ENCODE measurements at places on chromosomes 7 and 10.

GRCh38 chr10:70296406-70296899 is 12.6 kb upstream of the NPFFR1 start:
- no peak for DNase-seq

DNA sequence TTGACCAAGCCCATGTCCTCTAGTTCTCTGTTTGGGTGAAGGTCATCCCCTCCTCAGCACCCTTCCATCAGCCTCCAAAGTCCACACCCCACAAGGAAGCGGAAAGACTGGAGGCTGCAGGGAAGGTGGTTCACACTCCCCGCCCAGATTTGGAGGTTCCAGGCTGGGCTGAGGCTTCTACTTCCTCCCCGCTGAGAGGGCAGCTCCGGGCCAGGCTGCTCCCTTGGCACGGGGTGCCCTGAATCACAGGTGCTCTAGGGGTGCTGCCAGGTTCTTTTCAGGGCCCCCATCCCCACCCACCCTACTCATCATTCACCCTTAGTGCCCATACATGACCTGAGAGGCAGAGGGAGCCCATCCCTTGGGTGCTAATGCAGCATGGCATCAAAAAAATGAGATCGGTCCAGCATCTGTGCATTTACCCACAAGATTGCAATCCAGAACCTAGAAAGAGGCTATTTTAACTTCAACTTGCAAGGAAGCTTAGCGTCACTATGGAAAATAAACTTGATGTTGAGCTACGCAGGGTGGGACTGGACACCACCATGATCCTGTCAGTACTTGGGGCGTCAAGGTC is 47.3 kb upstream of the ZMIZ1 start:
- no peak for DNase-seq

GRCh38 chr10:97584060-97584797 is at the start of gene HOGA1:
TSS of gene HOGA1 (plus strand) at chr10:97584389. CDS start at chr10:97584704, 315 bp downstream.
- no peak for DNase-seq

- no peak for DNase-seq
Measured at GRCh38 chr10:86663046-86663345, 5.3 kb upstream of the LDB3 start.

DNA sequence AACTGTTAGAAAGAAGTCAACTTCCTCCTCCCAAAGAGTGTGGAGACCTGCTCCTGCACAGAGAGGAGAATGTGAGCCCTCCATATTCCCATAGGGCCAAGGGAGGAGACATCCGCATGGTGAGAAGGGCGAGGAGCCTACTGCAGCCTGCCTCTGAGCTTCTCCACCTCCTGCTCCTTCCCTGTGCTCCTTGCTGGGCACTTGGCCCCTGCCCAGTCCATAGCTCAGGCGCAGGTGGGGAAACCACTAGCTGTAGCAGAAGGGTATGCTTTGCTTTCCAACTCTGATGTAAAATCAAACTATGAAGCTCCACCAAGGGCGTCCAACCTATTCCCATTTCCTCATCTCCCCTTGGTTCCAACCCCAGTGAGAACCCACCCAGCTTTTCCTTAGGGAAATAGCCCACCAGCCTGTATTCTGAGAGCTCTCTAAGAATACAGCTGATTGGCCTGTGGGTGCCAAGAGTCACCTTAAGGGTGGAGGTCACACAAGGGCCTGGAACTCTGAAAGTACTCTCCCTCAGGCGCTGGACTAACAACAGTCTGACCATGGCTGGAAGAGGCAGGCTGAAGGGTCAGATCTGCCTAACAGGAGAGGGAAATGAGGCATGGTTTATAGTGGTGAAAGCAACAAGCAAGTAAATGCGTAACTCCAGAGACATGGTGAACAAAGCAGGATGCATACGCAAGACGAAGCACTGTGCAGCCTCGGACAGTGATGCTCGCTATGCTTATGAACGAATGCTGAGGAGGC is 13.9 kb downstream of the ZNF488 start:
- DNase-seq = no peak

DNA sequence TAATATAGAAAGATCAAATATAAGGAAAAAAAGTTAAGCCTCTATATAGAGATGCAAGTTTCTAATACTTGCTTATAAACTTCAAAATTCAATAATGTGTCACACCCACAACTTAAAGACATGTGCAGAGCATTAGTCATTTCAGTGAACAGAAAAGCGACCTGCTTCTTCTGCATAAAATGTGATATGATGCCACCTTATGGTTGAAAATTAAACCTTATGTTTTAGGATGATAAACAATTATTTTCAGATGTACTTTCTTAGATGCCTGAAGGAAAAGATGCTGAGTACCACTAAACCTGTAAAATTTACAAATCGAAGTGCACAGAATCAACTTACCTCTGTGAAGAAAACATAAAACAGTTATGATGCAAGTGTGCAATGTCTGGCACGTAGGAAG is 96.0 kb downstream of the MTERF1 start:
- peak; percentile 55 for DNase-seq

GRCh38 chr7:22201186-22201880 is 155.6 kb downstream of the RAPGEF5 start:
- no peak for DNase-seq

- DNase-seq = no peak
Measured at GRCh38 chr10:105706281-105707026, 1065.4 kb downstream of the SORCS3 start.

- peak; percentile 57 for DNase-seq
Measured at GRCh38 chr10:62075912-62076311, 174.4 kb downstream of the ARID5B start.

GRCh38 chr7:74293577-74293908 is 4.3 kb downstream of the CLIP2 start:
- DNase-seq = no peak

DNA sequence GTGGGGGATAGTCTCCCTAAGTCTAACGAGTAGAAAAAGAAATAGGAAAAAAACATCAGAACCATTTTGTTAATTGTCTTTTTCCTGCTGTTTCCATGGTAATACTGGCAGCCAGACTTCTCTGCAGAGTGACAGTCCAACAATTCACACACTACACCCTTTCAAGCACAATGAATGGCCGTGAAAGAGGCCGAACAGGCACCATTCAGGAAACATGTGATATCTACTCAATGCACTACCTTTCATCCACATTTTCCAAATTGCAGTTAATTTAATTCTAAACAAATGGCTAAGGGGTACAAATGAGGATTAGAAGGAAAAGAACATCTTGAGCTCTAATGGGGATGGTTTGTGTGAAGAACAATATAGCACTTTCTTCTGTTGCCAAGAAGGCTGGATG is 358.5 kb upstream of the ANKRD30A start:
- DNase-seq = no peak

- no peak for DNase-seq
Measured at GRCh38 chr10:80540981-80541750, 3.5 kb downstream of the SH2D4B start.

GRCh38 chr10:52609071-52609470 is 163.5 kb downstream of the MBL2 start:
- no peak for DNase-seq

DNA sequence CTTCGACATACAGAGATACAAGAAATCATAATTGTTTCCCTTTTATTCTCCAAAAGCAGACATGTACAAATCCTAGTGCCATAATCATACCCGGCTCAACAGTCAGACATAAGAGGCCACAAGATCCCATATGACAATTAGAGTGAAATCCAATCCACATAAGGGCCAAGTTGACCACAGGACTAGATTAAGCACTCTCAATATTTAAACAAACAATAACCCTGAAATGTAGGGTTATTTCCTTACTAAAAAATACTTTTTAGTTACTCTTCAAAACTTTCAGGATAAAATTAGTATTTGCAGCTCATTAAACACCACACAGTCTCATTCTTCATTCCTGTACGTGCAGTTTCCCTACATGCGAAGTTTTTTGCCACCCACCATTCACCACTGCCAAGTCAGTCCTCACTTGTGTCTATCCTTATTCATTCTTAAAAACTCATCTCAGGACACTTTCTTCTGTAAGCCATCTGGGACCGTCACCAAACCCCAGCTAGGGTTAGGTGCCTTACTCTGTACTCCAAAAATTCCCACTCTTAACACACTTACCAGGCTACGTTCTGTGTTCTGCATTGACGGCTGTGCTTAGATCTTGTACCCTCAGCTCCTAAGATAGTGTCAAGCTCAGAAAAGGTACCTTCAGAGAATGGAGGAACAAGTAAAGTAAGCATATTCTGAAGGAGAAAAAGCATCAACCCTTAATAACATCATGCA is 47.8 kb upstream of the NEBL start:
- no peak for DNase-seq

- no peak for DNase-seq
Measured at GRCh38 chr10:125146791-125147579, 13.4 kb downstream of the CTBP2 start.

GRCh38 chr7:65978891-65979582 is 3.0 kb downstream of the GUSB start:
- no peak for DNase-seq

GRCh38 chr10:43078175-43078985 is 1.5 kb downstream of the RET start:
- no peak for DNase-seq

DNA sequence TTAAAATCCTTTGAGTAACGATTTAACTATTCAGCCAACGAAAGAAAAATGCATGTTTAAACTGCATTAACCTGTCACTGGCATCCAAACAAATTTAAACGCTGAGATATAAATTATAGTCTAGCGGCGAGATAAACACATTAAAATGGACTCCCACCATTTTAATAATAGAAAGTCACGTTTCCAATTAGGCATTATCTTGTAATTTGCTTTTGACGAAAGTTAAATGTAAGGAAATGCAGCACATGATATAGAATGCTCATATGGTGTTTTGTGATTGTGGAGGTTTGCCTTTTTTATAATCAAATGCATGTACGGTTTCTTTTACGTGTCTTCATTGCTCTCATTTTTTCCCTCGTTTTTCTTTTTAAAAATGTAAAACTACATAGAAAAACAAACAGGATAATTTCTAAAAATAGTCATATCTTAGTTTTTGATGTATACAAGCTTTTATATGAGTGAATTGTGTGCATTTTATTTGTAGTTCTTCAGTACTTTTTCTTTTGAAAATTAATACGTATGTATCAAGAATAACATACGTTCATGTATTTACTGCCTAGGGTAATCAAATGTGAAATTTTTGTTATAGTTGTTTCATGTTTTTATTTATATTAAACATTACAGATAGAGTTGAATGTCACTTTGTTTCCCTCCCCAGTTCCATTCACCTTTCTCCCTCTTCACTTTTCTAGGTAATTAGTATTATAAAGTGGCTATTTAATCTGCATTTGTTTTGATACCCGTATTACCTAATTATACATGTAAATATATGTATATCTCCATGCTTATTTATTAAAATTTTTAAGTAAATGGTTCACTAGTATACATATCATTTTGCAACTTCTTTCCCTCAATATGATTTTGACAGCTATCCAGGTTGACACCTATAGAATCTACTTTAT is 1.1 kb upstream of the KLF14 start:
- DNase-seq = peak; percentile 37

DNA sequence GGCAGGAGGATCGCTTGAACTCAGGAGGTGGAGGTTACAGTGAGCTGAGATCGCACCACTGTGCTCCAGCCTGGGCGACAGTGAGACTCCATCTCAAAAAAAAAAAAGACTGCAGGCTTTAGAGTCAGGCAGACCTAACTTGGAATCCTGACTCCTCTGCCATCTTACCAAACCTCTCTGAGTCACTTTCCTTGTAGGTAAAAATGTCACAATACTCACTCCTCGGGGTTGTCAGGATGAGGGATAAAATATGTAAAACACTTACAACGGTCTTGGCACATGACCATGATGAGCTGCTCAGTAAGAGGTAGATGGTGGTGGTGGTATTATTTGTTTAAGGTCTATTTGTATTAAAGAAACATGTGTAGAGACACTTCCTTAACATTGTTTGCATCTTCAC is 154.1 kb upstream of the PDE1C start:
- no peak for DNase-seq
